ENCODE measurements at places on chromosomes 3 and 15.

DNA sequence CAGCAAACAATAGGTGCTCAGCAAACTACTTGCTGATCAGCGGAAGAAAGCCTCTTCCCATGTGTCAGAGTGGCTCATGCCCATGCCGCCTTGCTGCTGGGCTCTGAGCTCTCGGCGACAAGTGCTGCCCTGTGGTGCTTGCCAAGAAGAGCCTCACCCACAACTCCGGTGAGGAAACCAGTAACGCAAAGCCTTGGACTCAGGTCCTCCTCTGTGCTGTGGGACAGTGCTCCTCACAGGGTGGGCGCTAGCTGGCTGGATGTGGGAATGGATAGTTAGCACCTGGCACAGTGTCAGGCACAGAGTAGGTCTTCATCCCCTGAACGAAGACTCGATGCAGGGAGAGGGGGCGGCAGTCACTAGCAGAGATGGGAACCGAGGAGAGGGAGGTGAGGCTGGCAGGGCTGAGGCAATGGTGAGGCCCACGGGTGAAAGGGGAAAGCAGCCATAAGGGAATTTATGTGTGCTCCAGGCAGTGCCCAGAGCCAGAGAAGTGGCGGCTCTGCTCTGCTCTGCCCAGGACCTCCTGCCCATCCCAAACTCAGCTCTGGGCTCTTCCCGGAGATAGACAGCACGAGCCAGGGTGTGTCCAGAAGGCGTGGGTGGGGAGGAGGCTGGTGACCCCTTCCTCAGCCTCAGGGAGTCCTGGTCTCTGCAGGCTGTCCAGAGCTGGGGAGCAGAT lies 55.7 kb downstream of the IQSEC1 start:
- DNase-seq: no peak

DNA sequence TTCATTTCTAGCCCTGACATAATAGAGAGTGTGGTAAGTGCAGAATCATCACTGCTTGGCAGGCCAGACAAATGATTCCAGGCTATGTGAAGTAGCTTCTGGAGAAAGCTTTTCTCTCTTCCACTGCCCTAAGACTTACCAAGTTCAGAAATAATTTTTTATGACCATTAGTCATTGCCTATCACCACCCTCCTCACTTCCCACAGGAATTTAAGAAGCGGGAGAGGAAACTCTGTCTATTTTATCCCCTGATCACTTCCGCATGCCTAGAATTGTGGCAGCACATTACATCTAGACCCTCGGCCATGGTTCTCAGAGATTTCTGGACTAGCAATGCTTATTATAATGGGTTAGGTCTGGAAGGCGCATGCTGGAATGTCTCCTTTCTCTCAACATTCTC lies 397.8 kb upstream of the NR2F2 start:
- no peak for DNase-seq

- DNase-seq: no peak
These were observed 101.4 kb downstream of the FAM43A start for GRCh38 chr3:194787072-194787471.

DNA sequence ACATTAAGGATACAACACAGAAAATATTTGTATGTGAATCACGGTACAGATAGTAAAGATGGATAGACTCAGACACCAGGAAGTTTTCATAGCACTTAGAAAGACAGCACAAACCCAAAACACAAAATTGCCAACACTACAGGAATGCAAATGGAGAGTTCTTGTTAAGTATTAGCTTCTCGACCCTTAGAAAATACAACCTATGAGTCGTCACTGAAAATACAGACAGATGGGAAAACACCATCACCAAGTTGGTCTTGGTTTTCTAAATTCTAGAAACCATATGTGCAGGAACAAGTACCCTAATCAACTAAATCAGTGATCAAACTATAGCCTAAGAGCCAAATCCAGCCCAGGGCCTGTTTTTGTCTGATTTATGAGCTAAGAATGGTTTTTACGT lies 50.7 kb downstream of the PEAK1 start:
- no peak for DNase-seq

DNA sequence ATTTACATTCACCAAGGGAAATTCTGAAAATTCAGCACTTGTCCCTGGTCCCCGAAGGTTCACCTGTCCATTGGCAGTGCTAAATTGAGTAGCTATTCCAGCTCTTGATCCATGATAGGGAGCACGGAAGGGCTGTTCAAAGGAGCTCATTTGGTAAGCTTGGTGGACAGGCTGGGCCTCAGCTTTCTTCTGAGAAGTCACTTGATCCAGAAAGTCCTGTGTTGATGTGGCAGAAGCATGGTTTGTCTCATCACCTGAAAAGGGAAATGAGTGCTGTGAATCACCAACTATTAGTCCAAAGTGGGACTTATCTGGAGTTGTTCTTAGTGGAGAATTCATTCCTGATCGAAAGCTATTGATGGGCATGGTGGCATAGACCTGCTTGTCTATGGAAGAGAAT lies 19.9 kb upstream of the SLC12A8 start:
- DNase-seq: no peak

GRCh38 chr15:71431343-71432336 lies 316.4 kb downstream of the THSD4 start:
- no peak for DNase-seq
